Stimulated activated CD8-positive, alpha-beta memory T cell treated with anti-CD3 and anti-CD28 coated beads, Interleukin-15, amount 100 ng/mL, for 4 hours (primary cell): ENCODE measurements at places on chromosomes 3 and 15.

- no peak for DNase-seq
These were observed 18.1 kb upstream of the ALDH1A3 start for GRCh38 chr15:100861511-100861991.

DNA sequence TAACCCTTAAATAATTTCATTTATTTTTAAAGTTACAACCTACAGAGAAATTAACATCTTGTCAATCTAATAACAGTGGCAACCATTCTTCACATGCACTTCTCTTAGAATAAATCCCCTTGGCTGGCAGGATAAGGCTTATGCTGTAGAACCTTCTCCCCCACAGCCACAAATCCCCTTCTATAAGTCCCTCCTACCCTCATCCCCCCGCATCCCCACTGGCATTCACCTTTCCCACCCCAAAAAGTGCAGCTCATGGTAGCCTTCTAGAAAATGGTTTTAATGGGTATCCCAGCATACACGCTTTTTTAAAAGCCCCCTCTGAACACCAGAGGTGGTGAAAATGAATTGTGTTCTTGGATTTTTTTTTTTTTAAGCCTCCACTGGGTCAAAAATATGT, 49.2 kb downstream of the CAPN7 start:
- DNase-seq: no peak

DNA sequence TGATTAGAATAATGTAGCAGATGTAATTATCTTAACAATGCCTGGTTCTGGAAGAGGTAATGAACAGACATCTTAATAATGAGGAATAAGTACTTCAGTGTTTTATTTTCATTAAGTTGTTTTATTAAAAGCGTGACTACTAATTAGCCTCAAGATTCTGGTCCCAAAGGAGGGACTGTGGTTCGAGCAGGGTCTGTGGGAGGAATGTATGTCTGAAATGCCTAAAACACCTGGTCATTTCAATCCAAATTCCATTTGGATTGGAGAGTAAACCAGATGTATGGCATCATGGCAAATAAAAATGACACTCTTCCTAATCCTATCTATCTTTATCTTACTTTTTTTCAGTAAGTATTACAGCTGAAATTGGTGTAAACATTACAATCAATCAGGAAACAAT, 243.2 kb downstream of the PDZRN3 start:
- no peak for DNase-seq

DNA sequence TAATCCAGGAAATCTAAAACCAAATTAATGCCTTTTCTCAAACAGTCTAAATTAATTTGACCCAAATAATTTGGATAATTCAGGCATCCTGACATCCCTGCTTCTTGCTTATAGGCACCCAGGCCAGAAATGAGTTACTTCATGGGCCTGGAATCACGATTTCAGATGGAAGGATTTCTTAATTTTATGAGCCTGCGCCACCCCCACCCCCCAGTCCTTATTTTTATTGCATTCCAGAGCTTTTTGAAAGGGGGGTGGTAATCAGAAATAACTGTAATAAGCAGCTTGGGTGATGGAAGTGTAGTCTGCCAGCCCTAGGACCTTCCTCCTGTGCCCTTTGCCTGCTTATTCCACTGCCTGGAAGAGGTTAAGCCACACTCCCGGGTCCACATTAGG, 1.3 kb downstream of the AP2M1 start:
- no peak for DNase-seq

DNA sequence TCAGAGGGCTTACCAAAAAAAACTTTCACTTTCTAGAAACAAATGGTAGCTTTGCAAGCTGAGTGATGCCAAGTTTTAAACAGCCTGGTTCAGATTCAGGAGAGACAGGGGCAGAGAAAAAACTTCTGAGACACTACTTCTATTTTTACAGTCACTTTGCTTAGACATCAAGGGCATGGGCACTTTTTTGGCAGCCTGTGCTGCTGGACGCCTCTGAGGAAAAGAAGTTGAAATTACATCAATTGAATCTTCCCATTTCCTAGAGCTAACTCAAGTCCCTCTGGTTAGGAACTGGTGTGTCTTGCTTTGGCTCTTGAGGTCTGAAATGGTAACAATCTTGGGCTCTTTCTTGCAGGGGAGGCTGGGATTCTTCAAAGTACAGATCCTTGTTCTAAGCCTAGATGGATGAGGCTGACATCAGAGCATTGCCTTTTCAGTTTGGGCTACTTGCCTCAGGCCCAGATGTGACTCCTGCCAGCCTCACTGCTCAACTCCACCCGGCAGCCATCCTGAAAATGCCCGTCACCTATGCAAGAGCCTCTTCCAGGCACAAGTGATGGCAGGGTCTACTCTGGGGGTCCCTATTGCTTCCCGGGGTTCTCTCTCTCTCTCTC, 357.5 kb downstream of the FOXP1 start:
- no peak for DNase-seq

GRCh38 chr15:31267161-31268107, 59.2 kb upstream of the KLF13 start:
- DNase-seq: no peak

GRCh38 chr15:74301583-74302361, 65.6 kb downstream of the CCDC33 start:
- DNase-seq: no peak

- no peak for DNase-seq
These were observed 18.2 kb downstream of the CSNK1G1 start for GRCh38 chr15:64337761-64338160.

- no peak for DNase-seq
These were observed 10.6 kb downstream of the TPM1 start for GRCh38 chr15:63052961-63053698.

DNA sequence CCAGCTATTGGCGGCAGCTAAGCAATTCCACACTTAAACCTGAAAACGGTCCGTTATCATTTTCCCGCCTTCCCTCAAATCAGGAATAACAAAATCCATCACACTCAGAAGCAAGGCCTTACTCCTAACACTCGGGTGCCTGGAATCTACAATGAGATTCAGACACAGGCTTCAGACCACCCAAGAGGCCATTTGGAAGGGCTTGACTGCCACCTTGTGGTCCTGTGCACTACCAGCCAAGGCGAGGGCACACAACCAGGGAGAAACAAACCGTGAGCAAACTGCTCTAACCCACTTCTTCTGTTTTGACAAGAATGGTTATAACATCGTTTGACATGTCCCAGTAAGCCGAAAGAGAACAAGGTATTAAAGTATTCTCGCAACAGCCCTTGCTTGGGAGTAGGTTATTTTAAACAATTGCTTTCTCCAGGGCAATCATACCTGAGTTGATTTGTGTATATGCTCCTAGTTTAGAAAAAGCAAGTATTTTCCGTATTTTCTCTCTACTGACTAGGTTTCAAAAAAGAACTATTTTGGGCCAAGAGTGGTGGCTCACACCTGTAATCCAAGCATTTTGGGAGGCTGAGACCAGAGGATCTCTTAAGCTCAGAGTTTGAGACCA, 40.1 kb upstream of the TAFA4 start:
- DNase-seq: no peak

DNA sequence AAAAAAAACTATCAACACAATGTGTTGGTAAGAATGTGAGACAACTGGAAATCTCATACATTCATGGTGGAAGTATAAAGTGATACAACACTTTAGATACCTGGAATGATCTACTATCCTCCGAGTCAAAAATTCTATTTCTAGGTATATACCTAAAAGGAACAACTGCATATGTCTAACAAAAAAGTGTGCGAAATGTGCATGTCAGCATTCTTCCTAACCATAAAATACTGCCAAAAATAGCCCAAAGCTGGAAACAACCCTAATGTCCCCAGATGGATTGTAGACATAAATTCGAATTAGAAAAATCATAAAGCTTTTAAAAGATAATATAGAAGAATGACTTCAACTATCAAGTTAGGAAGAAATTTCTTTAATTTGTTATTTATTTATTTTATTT, 51.2 kb upstream of the FGF12 start:
- no peak for DNase-seq

- no peak for DNase-seq
These were observed 38.8 kb upstream of the RNF7 start for GRCh38 chr3:141699324-141699723.

GRCh38 chr3:151584566-151584965, 123.7 kb upstream of the IGSF10 start:
- no peak for DNase-seq
